Stimulated activated CD8-positive, alpha-beta memory T cell treated with anti-CD3 and anti-CD28 coated beads, Interleukin-15, amount 100 ng/mL, for 1 hour (primary cell): ENCODE measurements at places on chromosomes 6 and 20.

DNA sequence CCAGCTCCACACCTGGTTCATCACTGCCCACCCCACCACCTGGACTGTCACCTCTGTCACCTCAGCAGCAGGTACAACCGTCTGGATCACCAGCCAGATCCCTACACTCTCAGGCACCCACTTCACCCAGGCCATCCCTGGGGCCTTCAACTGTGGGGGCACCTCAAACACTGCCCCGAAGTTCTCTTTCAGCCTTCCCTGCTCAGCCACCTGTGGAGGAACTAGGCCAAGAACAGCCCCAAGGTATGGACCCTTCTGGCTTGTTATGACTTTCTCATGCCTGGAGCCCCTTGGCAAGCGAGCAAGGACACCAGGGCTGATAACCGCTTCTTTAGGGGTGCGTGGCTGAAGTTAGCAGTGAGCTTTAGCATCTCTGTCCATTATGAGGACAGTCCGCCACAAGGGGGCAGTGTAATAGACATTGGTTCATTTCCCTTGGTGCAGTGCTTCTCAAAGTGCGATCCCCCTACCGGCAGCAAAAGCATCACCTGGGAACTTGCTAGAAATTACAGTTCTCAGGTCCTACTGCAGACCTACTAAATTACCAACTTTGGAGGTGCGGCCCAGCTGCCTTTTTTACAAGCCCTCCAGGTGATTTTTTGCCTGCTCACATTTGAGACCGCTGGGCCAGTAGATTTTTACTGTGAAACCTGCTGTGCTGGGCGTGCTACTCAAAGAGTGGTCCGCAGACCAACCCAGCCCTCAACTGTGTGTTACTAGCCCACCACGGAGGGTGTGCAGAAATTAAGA is 32.5 kb downstream of the PNPLA1 start:
- peak; percentile 94 for DNase-seq

DNA sequence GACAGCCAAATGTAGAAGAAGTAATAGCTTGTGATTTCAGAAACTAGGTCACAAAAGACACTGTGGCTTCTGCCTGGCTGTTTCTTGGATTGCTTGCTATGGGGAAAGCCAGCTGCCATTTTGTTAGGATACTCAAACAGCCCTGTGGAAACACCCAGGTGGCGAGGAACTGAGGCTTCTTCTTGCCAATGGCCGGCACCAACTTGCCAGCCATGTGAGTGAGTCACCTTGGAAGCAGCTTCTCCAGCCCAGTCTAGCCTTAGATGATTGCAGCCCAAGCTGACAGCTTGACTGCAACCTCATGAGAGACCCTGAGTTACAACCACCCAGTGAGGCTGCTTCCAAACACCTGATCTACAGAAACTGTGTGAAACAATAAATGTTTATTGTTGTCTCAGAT is 11.9 kb upstream of the KIAA1755 start:
- no peak for DNase-seq

DNA sequence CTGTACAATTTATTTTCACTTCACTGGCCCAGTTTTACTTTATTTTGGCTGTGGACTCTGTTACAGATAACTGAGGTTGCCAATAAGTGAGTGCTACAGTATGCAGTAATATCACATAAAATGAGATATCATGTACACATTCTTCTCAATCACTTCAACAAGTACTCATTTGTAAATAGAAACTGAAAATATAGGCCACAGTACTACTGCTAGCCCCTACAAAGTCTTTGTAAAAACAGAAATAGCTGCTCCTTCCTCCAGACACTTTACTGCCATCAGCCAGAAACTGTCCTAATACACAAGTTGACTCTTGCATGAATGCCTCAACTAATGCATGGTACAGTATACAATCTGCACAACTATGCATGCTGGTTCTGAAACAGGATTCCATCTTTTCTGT is 9.2 kb downstream of the DTNBP1 start:
- no peak for DNase-seq

GRCh38 chr20:59630526-59630925 is 26.2 kb downstream of the PHACTR3 start:
- DNase-seq: no peak

GRCh38 chr6:127749095-127749494 is 151.8 kb downstream of the THEMIS start:
- DNase-seq: no peak

DNA sequence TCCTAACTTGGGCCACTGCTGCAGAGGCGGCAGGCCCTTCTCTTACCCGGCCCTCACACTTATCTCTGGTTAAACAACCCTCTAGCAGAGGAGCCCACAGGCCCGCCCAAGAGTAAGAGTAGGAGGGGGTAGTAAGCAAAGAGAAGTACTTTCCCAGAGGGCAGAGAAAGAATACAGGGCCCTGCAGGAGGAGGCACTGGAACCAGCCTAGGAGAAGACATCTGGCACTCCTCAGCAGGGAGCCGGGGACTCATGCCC is 10.1 kb downstream of the MTCH1 start:
- DNase-seq: no peak

GRCh38 chr6:15501826-15502445 is 160.9 kb downstream of the DTNBP1 start:
- DNase-seq: no peak

DNA sequence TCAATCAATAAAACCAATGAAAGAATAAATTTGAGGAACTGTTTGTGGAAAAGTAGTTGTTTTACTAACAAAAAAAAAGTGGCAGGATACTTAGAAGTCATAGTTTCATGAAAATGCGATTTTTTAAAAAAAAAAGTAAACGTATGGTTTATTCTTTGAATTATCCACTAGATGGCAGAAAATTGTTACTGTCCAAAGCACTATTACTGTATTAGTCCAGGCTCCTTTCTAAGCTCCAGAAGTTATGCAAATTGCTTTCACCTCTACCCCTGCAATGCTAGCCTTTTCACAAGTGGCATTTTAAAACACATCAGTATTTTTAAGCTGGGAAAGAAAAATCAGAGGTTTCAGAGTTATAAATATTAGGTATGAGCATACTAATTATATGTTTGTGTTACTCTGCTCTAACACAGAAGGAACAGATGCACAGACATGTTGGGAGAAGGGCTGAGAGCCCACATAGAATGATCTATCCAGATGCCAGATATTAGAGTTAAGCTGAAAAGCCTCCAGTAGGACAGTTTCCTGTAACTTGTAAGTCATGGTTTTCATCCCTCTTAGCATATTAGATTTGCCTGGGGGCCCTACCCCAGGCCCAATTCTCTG is 63.9 kb downstream of the FHL5 start:
- DNase-seq: no peak

DNA sequence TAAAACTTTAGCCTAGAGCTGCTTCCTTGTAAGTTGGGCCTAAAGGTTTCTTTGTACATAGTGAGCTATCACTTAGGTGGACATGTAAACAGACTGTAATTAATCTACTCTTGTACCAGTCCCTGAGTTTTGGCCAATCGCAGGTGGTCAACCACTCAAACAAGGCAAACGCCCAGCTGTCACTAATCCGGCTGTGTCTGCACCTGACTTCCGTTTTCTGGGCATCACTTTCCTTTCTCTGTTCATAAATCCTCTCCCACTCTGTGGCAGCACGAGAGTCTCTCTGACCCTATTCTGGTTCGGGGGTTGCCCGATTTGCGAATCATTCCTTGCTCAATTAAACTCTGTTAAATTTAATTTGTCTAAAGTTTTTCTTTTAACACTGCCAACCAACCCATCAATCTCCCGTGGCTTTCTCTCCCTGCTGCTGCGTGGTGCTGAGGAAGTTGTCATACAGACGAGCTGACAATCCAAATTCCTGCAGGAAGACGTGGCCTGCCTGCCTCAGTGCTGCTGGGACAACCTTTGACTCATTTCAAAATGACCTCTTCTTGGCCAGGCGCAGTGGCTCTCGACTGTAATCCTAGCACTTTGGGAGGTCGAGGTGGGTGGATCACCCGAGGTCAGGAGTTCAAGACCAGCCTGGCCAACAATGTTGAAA is 206.3 kb downstream of the QKI start:
- DNase-seq: no peak

- DNase-seq: peak; percentile 4
These were observed 99.9 kb downstream of the CDH26 start for GRCh38 chr20:60057866-60058807.

GRCh38 chr20:10468340-10468845 is 33.3 kb downstream of the SLX4IP start:
- DNase-seq: no peak

GRCh38 chr6:54598787-54599313 is 247.7 kb upstream of the FAM83B start:
- no peak for DNase-seq

DNA sequence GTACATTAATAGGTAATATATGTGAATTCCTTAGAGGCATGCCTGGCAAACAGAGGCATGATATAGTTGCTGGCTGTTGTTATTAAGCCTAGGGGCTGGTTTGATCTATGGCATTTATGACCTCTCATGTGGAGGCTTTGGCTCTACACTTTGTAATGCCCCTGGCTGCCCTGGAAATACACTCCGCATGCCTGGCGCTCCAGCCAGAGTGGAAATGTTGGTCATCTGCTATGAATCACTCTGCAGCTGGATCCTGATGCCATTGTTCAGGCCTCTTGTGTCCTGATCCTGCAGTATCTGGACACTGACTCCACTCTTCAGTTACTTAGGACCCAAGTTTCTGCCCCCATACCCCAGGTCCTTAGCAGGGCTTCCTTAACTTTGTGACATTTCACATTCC is 200.5 kb upstream of the PCSK2 start:
- no peak for DNase-seq

DNA sequence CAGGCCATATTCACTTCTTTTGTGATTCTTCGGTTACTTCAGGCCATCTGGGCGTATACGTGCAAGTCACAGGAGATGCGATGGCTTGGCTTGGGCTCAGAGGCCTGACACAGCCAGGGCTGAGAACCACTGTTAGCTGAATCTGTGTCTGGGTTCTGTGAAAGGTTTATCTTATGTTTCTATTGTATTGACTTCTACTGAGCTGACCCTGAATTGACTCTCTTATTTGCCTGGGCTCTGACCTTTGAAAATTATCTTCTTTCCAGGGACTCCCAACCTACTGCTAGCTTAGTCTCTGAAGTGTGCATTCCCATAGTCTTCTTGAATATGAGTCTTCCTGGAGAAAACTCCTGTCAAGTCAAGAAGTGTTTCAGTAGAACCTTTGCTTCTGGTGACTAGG is 226.4 kb upstream of the SOX4 start:
- DNase-seq: no peak

- DNase-seq: no peak
These were observed 5.3 kb downstream of the SOBP start for GRCh38 chr6:107495196-107495643.

DNA sequence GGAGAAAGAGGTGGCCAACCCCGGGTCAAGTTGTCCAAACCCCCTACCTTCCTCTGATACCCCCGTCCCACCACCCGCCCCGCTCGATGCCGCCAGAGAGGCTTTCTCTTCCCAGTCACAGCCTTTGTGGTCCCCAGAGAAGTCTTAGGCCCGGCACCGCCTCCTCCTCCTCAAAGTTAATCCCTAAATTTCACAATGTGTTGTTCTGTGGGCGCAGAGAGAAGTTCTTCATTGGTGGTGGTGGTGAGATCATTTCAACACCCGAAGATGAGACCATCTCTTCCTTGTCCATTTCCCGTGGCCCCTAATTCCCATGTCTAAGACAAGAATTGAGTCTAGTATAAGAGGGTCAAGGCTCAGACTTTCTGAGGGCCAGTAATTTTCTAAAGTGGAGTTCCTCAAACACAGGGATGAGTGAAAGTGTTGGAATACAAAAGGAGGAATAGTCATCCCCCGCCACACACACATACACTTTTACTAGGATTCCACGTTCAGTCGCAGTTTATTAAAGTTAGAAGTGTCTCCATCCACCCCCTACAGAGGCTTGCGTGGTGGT is 10.4 kb downstream of the TRIM31 start:
- DNase-seq: no peak

GRCh38 chr20:38170219-38170825 is 5.3 kb upstream of the TGM2 start:
- no peak for DNase-seq

DNA sequence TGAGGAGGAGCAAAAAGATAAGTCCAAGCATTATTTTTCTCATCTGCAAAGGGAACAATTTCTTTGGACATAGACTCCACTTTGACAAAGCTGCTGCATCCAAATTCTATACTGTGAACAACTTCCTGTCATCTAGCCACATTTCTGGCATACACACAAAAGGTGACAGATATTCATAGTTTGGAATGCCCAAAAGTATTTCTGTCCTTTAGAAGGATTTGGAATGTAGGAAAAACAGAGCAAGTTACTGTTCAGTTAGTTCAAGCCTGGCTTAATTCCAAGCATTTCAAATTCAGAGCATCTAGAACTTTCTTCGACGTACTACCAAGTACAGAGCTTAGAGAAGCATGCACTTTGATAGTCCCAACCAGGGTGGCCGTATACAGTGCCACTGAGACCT is 134.0 kb downstream of the PDE7B start:
- no peak for DNase-seq

GRCh38 chr6:1390946-1391799 is 1.8 kb downstream of the FOXF2 start:
- no peak for DNase-seq

GRCh38 chr20:18404172-18404571 is 62.7 kb downstream of the DZANK1 start:
- no peak for DNase-seq

DNA sequence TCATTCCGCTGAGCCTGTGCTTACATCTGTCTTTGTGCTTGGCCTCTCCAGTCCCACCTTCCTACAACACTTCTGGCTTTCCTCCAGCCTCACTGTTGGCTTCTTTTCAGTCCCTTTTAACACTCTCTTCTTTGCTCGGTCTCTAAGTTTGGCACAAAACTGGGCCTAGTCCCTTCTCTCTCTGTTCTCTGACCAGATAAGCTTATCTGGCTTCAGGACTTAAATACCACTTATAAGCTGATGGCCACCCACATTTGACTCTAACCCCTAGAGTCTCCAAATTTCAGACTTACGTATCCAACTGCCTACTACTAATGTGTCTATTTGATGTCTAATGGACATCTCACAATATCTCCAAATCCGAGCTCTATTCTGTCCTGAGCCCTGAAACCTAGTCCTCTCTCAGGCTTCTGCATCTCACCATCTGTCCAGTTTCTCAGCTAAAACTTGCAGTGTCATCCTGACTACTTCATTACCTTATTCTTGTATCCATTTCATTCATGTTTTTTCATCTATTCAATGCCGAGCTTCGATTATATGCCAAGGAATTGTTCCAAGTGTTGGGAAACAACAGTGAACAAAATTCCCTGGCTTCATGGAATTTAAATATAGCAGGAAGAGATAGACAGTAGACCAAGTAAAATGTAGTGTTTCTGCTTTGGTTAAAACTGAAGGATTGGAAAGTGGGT is 40.1 kb downstream of the TBPL1 start:
- DNase-seq: no peak
